ENCODE measurements at places on chromosomes 4 and X.

GRCh38 chr4:66837279-66837922, 707.9 kb downstream of the CENPC start:
- no peak for DNase-seq

DNA sequence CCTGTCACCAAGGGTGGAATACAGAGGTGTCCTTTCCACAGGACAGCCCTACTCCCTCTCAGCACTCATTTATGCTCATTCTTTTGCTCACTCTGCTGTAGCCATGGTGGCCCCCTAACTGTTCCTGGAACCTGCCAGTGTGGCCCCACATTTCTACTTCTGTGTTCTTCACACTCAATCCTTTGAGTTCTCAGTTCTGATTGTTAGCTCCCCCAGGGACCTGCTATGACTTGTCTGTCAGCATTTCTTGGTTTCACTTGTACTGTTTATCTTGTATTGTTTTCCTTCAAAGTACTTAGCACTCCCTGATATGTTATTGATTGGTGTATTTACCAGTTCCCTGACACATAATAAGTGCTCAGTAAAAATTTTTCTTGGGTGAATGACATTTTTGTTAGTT, 14.9 kb downstream of the VBP1 start:
- DNase-seq: no peak

DNA sequence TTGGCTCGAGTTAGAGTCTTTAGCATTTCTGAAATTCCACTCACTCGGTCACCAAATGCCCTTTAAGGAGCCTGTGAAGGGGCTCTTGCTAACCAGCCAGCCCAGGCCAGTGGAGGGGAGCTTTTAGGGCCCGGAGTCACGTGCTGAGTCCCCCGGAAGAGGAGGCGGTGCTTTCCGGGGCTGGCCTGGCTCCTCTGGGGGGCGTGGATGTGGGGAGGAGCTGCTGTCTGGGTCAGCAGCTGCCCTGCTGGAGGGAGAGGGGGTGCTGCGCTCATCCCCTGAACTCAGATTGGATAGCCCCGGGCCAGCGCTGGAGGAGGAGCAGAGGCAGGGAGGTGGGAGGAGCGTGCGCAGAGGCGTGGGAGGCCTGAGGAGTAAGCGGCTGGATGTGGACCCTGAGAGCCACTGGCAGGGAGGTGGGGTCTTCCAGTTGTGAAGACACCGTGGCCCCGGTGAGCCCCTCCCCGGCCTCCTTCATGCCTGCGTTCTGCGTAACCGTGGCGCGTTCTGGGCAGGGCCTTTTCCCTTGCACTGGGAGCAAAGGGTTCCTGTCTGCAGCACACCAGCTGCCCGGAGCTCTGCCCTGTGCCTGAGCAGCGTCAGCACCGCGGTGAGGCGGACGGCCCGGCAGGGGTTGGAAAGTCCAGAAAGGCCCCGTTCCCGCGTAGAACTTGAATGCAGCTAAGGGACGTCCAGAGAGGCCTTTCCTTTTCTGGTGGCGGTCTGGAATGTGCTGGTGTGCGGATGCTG, 19.7 kb downstream of the MAEA start:
- DNase-seq: peak; percentile 43

- no peak for DNase-seq
Measured at GRCh38 chr4:31081366-31081765, 361.2 kb downstream of the PCDH7 start.

DNA sequence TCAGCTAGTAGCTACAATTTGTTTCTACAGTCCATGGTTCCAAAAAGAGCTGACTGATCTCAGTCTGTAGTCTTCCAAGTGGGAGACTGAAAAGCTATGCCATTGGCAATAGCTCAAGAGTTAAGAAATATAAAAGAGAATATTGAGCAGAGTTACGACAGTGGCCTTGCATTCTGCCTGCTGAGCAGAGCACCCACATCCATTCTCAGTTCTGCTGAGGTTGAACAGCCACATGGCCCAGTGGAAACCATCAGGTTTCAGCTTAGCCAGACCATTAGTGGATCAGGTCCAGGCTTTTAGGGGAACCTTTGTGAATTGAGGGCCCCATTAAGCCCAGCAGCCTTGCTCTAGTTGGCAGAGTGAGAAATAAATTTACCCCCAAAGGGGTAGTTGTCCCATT, 28.1 kb downstream of the ZNF81 start:
- DNase-seq: no peak

DNA sequence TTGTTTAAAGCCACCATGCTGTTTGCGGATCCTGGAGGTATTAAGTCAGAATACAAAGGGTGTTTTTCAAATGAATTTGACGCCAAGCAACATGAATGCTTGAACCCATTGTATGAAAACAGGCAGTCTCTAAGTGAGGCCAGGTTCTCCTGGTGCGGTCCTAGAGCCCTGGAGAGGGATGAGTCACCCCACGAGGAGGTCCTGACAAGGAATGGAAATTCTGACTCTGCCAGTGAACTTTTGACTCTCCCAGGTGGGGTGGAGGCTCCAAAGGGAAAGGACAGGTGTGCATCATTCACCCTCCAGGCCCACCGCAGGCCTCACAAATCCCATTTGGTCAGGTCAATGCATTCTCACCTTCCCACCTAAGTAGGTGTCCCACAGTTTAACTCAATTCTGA, 1.5 kb downstream of the TRIM2 start:
- DNase-seq: peak; percentile 12

- no peak for DNase-seq
Measured at GRCh38 chrX:130084631-130085237, 25.6 kb downstream of the ELF4 start.

- no peak for DNase-seq
Measured at GRCh38 chrX:121863976-121864375, 816.6 kb downstream of the GLUD2 start.

- no peak for DNase-seq
Measured at GRCh38 chrX:96480081-96480480, 204.6 kb upstream of the DIAPH2 start.

- no peak for DNase-seq
Measured at GRCh38 chrX:119614776-119615175, 8.6 kb upstream of the NKRF start.

DNA sequence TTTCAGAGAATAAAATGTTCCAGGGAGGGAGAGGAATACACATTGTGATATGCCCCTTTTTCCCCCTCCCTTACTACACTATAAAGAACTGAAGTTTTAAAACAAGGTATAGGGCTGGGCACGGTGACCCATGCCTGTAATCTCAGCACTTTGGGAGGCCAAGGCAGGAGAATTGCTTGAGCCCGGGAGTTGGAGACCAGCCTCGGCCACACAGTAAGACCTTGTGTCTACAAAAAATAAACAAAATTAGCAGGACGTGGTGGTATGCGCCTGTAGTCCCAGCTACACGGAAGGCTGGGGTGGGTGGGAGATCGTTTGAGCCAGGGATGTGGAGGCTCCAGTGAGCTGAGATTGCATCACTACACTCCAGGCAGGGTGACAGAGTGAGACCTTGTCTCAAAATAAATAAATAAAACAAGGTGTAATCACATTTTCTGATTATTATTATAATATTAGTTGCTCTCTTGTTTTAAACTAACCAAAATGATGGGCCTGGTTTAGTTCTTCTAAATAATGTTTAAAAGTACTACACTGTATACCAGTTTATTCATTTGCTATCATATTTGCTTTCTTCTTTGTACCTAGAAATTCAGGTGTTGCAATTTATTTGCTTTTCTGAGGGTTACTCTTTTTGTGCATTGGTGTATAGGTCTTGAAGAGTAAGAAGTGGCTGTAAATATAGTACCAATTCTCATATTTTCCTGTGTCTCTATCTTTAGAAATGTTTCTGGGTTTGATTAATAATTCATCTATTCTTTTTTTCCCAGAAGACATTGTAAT, 8.8 kb downstream of the TBC1D8B start:
- no peak for DNase-seq

DNA sequence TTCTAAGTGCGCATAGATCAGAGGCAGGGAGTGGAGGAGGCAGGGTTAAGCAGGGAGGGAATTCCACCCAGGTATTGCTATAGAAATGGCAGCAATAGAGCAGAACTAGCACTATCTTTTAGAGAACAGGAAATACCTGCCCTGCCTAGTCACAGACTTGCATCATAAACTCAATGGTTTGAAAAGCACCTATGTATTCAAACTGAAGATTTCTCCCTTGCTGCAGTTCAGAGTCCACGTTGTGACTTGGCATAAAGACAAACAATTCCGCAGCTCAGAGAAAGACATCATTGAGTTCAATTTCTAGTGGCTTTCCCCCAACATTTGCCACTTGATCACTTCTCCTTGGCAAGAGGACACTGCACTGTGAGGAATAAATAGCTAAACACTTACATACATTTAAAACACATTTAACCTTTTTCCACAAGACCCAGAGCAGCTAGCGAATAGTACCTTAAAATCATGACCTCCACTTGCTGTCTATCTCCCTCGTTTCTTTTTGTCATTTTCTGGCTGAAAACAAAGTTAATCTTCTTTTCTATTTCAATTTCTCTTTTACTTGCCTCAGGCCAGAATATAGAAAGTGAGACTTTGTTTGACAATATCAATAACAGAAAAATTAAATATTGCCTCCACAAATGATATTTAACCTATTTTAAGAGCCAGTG, 42.4 kb downstream of the SLC7A11 start:
- no peak for DNase-seq

DNA sequence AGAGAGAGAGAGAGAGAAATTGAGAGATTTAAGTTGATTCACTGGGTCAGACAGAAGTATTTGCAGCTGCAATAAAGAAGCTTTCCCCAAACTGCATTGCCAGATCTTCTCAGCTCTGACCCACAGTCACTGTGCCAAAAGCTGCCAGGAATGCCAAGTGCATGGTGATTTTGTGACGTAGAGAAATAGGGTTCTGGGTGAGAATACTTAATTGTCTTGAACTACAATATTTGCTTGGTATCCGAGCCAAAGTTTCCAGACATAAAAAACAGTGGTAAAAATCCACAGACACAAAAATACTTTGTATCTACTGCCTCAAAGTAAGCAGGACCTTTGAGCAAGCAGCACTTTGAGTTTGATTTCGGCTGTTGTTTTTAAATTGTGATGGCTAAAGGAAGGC, 331.1 kb downstream of the GRID2 start:
- DNase-seq: no peak

- no peak for DNase-seq
Measured at GRCh38 chr4:189206953-189207352, 733.7 kb upstream of the FRG1 start.

DNA sequence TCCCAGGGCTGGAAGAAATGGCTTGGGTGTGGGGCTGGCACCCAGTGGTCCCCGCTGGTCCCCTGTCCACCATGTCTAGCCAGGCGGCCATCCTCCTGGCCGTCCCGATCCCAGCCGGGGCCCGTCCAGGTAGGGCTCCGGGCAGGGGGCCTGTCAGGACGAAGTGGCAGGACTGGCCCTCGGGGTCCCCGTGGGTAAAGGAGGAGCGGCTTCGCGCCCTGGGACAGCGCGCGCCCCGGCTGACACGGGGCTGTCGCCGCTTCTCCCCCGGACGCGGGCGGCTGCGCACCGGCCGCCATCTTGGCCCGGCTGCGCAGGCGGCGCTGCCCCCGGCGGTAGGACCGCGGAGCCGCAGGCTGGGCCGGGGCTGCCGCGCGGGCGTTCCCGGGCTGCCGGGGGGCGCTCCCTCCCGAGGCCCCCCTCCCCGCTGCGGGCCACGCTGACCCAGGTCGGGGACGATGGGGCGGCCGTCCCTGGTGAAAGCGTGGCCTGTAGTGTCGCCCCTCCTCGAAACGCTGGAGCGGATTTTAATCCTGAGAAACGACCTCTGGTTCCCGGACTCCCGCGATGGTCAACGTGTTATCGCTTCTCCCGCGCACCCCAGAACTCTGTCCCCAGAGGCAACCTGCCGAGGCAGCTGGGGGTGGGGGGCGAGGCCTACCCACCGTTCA, 60.4 kb upstream of the BCOR start:
- no peak for DNase-seq

DNA sequence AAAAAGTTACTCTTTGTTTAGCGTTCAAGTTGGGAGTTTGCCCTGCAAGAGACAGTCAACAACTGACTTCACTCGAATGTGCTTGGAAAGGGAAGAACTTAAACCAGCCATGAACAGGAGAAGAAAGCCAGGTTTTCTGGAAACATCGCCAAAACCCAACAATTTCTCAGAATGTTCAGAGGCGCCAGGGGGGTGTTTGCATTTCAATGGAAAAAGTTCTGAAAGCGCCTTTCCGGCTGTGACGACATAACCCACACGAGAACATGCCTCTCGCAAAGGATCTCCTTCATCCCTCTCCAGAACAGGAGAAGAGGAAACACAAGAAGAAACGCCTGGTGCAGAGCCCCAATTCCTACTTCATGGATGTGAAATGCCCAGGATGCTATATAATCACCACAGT, 78.1 kb upstream of the ADGRA3 start:
- no peak for DNase-seq

GRCh38 chrX:63525491-63525890, 174.4 kb upstream of the SPIN4 start:
- no peak for DNase-seq

DNA sequence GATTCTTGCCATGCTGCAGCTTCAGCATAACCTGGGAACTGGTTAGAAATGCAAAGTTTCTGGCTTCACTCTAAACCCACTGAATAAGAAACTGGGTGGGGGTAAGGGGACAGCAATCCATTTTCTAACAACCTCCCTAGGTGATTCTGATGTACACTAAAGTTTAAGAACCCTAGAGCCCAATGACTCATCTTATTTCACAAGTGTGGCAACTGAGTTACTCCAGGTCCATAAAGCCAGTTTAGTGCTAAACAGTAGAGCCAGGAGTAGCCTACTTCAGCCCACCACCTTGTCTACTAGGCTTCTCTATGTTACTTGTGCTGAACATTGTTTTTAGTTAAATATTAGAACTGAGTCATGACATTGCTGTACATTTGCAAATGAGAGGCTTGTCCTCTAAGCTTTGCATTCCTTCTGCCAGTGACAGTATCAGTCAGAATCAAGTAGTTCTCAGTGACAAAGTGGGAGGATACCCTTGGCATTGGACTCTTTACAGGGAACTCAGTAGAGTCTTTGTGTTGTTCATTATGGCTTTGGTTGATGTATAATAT, 518.0 kb downstream of the RPA4 start:
- DNase-seq: no peak

DNA sequence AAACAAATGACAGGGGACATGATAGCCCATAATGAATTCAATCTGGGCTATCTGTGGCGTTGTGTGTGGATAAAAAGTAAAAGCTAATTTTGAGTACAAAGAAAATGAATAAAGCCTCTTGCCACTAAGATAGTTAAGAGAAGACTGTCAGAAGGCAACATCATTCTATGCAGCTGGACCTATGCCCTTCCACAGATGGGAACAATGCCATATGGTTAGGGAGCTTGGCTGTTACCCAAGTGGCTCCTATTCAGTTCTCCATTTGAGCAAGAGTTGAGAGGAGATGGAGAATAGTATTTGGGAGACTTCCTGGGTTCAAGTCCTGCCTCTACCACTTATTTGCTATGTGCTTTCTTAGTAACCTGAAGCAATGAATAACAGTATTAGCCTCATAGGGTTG, 107.7 kb downstream of the ANXA3 start:
- DNase-seq: no peak

GRCh38 chrX:77070202-77070918, 376.8 kb upstream of the FGF16 start:
- no peak for DNase-seq

DNA sequence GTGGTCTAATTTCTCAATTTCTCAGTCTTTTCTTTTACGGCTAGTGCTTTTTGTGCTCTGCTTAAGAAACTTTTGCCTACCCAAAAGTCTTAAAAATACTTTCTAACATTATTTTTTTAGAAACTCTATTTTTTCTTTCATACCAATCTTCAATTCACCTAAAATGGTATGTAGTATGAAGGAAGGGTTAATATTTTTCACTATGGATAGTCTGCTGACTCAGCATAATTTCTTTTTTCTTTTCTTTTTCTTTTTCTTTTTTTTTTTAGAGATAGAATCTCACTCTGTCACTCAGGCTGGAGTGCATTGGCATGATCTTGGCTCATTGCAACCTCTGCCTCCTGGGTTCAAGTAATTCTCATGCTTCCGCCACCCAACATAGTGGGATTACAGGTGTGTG, 34.2 kb upstream of the GYPE start:
- no peak for DNase-seq

All from stimulated activated CD4-positive, alpha-beta T cell treated with anti-CD3 and anti-CD28 coated beads, Interleukin-2, amount 100 ng/mL, for 48 hours (primary cell).